NCI-H524 (cell line): ENCODE measurements at places on chromosomes 3 and 15.
A peak's percentile ranks its signal among the peaks of the same experiment; 100 is the strongest.

GRCh38 chr3:33218446-33219174, at the start of gene SUSD5:
SUSD5 (minus strand) TSS chr3:33218810; CDS start chr3:33218797, 13 bp downstream.
- DNase-seq: no peak

DNA sequence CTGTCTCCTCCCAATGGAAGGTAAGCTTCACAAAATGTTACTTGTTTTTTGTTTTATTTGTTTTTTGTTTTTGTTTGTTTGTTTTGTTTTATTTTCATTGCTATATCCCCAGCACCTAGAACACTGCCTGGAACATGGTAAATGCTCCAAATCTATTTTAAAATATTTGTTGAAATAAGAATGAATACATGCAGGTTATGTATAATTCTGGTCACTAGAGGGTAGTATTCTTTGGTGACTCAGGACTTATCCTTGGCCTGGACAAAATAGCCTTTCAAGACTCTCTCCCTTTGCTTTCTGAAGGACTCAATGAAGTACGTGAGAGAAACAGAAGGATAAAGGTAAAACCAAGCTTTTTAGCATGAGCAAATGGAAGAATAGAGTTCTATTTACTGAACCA, 46.9 kb upstream of the PPP2R3A start:
- DNase-seq: no peak

GRCh38 chr3:112090887-112091586, 4.8 kb downstream of the C3orf52 start:
- peak; percentile 79 for DNase-seq

GRCh38 chr3:156776031-156776430, 50.1 kb upstream of the LEKR1 start:
- no peak for DNase-seq

- DNase-seq: no peak
These were observed 3.4 kb upstream of the ZBED2 start for GRCh38 chr3:111598552-111598951.

GRCh38 chr3:177371888-177372287, 174.6 kb upstream of the TBL1XR1 start:
- no peak for DNase-seq

DNA sequence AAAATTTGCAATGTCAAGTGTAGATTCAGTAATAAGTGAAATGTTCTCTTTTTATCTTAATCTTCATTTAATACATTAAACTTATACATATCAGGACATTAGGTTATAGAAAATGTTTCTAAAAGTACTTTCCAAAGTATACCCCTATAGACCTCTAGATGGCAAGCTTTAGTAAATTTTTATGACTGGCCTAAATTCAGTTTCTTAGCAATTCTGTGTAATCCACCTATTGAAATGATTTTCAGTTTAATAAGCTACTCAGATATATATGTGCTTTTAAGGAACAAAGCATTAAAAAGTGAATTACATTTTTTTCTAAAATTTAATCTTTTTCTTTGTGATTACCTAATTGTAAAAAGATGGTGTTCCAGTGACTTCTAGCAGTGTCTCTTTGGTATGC, 342.2 kb downstream of the GBE1 start:
- DNase-seq: peak; percentile 16

- peak; percentile 76 for DNase-seq
These were observed 17.9 kb upstream of the NIT2 start for GRCh38 chr3:100316641-100317069.

GRCh38 chr3:17201538-17201937, 316.8 kb downstream of the PLCL2 start:
- no peak for DNase-seq

DNA sequence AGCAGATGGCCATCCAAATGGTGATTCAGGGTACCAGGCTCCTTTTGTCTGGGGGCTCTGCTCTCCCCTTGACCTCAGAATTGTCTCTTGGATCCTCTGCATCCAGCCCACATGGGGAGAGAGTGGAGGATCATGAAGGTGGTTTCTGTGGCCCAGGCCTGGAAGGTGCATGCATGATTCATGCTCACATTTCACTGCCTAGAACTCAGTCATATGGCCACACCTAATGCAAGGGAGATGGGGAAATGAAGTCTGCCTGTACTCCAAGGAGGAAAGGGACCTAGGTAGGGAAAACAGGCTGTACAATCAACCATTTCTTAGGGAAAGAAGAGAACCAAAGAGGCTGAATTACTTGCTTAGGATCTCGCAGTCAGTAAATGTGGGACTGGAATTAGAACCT, 15.1 kb downstream of the HRG start:
- no peak for DNase-seq

GRCh38 chr3:106364477-106364876, 495.7 kb upstream of the CBLB start:
- no peak for DNase-seq

- no peak for DNase-seq
These were observed at the start of gene C3orf85 for GRCh38 chr3:109136523-109136922. C3orf85 (plus strand) TSS chr3:109136719; CDS start chr3:109136848, 129 bp downstream.

- DNase-seq: peak; percentile 48
These were observed 469 bp downstream of the MAP6D1 start for GRCh38 chr3:183824761-183825455.

DNA sequence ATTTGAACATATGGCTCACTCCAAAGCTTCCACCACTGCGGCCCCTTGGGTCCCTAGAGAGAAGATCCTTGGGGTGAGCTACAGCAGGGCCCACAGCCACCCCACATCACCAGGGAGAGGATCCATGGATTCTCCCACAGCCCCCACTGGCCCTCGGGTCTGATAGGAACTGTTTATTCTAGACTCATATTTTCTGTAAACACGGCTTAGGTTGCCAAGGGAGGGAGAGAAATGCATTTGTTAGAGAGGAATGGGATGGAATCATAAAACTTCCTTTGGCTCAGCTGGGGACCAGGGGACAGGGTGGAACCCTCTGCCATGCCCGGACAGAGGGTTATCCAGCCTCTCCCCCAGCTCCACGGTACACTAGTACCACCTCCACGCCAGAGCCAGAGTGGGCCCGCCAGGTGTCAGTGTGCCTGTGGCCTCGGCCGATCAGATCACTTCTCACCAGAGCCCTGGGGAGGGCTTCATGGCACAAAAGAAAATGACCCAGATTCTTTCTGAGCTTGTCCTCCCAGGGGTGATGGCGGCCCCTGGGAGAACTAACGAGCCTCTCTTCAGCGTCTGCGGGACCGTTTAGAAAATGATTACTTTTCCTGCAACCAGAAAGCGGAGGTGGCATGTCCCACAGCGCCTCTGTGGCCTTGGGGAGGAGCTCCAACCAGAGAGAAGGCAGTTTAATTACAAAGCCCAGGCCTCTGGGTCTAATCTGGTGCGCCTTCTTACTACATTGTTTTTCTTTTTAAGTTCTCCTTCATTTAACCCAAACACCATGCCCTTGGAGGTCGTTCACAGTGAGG, 33.7 kb downstream of the ADCY5 start:
- no peak for DNase-seq

DNA sequence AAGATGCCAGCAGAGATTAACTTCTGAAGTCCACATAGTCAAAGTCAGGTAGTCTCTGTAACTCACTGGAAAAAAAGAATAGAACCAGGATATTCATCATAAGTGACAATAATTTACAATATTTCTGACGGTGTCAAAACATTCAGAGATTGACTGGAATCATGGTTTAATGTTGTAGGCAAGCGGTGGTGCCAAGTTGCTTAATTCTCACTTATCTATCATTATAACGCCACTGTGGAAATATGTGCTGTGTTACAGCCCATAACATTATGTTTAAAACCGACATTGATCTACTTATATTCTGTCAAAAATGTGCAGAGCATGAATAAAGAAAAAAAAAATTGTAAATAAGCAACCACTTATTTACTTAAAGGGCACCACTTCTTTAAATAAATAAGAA, 801.7 kb downstream of the DIPK2A start:
- no peak for DNase-seq

GRCh38 chr3:157077565-157077991, 82.4 kb downstream of the CCNL1 start:
- no peak for DNase-seq

- DNase-seq: no peak
These were observed 283.4 kb downstream of the LSAMP start for GRCh38 chr3:116161575-116162525.
